ENCODE measurements at places on chromosomes 12 and 14.

GRCh38 chr12:52225752-52226151 is 7.3 kb upstream of the KRT7 start:
- no peak for DNase-seq

DNA sequence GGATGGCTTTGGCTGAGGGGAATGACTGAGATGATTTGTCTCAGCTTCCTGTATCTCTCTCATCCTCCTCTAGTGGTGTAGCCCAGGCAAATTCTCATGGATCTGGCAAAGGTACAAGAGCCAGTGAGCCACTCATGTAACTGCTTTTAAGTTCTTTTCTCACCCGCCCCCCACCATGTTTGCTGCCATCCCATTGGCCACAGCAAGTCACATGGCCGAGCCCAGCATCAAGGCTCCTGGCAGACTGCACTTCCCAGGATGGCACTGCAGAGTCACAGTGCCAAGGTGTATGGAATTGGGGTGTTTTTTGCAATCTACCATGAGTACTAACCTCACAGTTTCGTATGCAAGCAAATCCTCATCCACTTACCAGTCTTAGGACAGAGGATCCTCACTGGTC is 50.9 kb downstream of the CHST11 start:
- no peak for DNase-seq

DNA sequence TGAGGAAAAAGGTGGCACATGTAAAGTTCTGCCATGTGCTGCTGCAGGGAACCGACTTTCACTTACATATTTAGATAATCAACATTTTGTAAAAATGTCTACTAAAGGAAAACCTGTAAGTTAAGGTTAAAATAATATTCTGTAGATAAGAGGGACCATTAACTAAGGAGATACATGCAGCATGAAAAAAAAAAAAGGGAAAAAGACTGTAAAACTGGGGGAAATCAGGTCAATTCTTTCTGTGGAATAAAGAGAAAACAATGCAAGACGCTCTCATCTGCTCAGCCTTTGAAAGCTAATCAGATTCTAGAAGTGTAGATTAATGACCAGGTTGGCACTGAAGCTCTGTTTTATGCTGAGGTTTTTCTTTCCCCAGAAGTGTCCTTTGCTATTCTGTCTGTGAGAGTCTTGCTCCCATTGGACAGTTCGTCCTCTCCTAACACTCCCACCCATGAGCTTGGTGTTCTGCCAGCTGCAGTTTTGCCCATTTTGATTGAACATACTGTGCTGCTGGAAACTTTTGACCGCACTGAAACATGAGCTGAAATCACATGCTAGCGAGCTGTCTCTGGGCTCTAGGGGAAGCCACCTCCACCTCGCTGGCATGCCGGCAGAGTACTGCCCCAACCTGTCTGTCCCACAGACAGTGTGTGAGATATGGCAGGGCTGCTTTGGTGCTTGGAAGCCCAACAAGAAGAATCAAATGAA is 39.7 kb downstream of the PPTC7 start:
- DNase-seq: peak; percentile 93

- peak; percentile 15 for DNase-seq
Observed at GRCh38 chr14:57378661-57379060, 11.7 kb upstream of the NAA30 start.

DNA sequence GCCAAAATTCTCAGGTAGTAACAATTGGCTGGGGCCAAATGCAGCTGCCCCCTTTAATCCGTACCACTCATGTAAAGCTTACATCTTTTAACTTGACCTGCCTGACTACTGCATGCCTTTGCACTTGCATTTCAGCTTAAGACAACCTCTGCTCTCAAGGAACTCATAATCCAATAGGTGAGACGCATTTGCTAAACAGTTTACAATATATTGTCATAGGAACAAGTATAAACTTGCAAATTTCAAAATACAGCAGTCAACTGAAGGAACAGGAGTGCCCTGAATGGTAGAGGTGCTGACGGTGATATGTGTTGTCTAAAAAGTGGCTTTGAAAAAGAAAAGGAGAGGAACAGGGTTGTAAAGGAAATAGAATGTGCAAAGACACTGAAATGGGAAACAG is 3.6 kb upstream of the BRMS1L start:
- DNase-seq: no peak

- DNase-seq: peak; percentile 30
Observed at GRCh38 chr12:3700861-3701260, 52.0 kb downstream of the CRACR2A start.

DNA sequence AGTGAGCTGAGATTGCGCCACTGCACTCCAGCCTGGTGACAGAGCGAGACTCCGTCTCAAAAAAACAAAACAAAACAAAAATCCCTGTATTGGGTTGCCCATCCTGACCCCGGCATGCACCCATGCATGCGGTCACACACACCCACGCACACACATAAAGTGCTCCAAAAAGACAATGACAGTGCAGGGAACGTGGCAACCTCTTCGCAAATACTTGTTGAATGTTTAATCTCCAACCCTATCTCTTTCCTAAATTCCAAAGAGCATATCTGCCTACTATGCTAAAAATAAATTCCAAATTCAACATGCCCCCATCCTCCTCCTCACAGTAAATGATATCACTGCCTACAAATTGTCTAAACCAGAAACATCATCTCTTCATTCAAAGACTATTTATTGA is 13.5 kb downstream of the SLC7A7 start:
- no peak for DNase-seq

DNA sequence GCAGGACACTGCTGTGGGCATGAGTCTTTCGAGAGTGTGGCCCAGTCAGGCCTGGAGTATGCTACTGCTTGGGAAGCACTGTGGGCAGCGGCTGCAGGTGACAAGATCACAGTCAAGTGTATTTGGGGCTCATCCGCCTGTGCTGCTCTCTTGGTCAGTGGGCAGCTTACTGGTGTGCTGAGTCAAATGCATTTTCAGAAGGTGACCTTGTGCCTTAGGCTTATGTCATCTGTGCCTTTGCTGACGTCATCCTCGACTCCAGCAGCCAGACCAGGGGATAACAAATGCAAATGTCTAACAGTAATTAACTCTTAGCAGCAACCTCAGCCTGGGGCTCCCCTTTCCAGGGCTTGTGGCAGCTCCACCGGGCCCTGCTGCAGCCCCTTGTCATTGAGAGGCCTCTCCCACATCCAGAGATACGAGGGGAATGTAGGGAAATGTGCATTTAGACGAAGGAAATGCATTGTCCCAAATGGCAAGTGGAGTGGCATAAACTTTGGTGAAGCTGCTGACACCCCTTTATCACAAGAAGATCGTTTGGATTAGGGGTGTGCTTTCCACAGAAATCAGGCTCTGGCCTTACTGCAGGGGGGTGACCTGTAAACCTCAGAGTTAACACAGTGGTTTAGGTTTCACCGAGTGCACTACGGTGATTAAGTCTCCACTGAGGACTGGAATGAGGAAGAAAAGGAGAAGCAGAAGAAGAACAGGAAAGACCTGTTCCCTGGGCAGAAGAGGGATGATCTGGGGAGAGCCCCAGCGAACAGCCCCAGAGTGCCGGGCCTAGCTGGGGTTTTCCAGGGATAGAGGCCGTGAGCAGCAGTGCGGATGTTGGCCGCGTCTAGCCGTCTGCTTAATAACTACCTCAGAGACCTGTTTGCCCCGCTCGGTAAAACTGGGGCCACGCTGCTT is 39.7 kb downstream of the PSMA6 start:
- peak; percentile 47 for DNase-seq

DNA sequence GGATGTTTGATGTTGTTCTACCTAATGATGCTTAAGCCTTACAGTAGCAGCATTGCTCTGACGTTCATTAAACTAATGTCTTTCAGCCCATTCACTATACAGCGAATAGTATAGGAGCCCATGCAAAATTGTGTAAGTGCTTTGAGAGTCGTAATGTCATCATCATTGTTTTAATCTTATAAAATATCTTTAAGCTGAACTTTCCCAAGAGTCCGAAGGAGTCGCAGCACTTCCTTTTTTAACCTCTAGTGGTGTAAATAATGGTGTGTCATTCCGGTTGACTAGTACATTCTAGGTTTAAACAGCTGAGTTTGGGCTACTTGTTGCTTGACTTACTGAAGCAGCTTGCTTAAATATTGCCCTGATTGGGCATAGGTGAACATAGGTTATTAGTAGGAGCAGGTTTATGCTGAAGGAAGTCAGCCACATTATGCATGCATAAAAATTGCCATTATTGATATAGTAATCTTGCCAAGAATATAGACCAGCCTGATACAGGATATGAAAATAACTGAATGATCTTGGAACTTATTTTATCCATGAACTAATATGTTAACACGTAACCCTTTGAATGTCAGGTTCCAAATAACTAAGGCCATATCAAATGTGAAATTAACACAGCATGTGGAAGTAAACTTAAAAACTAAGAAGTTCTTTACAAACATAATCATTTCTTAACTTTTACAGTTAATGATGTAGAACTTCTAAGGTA is 2.6 kb downstream of the WNK1 start:
- peak; percentile 65 for DNase-seq

GRCh38 chr12:62472472-62472871 is 5.8 kb downstream of the MON2 start:
- DNase-seq: no peak

DNA sequence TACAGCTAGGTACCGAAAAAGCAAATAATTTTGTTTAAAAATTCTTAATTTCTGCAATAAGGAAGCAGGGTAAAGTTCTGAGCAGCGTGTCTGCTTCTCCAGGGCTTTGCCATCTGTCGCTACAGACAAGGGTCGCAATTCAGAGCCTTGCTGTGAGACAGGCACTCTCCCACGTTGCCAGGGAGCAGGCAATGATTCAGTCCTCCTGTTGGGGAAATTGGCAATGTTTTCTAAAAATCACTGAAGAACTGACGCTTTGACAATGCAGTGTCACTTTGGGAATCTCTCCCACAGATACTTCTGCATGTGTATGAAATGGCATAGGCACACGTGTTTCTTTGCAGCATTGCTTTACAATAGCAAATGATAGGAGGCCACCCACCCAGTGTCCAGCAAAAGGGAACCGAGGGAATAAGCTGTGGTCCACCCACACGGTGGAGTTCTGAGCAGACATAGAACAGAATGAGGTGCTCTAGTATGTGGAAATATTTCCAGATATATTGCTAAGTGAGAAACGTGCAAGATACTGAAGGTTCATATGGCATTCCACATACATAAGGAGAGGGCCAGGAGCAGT is 16.0 kb upstream of the HIP1R start:
- DNase-seq: no peak

DNA sequence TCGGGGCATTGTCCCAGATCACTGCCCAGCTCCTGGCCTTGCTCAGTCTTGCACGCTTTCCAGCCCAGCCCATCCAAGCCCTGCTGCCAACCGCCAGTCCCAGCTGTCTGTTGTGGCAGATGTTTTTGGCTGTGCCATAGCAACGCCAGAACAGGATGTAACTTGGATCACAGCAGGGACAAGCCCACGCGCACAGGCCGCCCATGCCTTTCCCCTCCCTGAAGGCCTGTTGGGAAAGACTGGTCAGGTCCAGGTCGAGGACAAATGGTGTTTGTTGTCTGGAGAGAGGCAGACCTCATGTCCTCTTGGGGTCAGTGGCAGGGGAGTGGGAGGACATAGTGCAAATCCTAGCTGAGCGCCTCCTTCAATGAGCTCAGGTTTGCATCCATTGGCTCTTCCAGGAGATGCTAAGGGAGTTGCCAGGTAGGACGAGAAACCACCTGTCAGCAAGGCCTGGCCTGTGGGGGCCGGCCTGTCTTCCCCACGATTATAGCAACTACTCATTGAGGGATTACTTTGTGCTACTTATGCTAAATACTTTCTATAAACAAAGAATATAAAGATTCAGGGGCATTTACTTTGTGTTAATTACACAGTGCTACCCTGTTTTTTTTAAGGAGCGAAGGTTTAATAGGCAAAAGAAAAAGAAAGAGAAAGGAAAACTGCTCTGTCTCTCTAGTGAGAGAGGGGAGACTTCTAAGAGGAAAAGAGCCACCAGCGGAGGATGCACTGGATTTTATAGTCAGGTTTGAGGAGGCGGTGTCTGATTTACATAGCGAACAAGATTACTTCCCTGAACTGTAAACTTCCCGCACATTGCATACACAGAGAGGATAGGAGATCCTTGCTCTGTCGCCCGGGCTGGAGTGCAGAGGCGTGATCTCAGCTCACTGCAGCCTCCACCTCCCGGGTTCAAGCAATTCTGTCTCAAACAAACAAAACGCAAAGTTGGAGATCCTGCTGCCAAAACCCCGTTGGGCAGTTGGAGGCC is 42.8 kb upstream of the CORO1C start:
- DNase-seq: peak; percentile 80

GRCh38 chr12:14408208-14408607 is 42.7 kb downstream of the ATF7IP start:
- peak; percentile 54 for DNase-seq

- DNase-seq: no peak
Observed at GRCh38 chr14:90336985-90337384, 5.2 kb upstream of the NRDE2 start.

DNA sequence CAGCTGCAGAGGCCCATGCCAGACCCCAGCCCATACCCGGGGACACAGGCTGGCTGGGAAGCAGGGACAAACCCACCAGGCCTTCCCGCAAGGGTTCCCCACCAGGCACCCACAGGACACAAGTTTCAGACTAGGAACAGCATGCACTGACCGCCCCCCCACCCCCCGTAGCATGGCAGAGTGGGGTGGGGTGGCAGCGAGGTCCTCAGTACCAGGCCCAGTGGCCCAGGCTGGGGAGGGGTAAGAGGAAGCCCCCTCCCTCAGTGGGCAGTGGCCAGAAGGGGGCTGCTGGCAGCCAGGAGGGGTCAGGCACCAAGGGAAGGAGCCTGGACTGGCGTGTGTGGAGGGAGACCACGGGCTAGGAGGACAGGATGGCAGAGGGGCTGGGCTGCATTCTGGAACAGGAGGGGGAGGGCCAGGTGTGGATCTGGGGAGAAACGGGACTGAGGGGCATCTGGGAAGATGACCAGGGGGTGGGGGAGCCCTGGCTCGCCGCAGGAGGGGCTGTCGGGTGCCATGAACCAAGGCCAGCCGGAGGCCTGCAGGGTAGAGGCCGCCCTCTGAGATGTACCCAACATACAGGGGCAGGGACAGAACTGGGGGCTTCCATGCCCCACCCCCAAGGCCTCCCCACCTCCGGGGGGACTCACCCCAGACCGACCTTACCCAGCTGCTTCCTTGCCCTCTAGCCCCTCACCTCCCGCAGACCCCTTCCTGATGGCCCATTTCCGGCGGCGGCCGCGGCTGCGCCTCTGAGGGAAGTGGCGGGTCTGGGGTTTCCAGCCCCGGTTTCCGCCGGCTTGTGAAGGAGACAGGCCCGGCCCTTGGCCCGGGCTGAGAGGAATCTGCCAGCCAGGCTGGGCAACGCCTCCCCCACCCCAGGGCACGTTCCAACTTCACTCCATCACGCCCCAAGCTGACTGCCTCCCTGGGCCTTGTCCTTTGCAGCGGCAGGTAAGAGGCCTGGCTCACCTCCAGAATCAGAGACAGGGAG is 5.6 kb upstream of the JAG2 start:
- no peak for DNase-seq

DNA sequence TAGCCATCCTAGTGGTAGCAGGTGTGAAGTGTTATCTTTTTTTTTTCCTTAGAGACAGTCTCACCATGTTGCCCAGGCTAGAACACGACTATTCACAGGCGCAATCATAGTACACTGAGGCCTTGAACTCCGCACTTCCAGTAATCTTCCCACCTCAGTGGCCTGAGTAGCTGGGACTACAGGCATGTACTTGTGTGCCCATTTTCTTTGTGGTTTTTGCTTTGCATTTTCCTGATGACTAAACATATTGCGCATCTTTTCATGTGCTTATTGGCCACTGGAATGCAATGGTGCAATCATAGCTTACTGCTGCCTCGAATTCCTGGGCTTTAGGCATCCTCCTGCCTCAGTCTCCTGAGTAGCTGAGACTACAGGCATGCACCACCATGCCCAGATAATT is 33.3 kb upstream of the GCH1 start:
- DNase-seq: no peak
